ENCODE measurements at places on chromosomes 4 and X. TPM values are rescaled to one million over a fixed set of nuclear protein-coding genes. Genes with fewer than 3 reads are reported as not detected.

- H3K36me3 ChIP-seq: no peaks in the 10 kb centered on the region
- no peak overlapping the region for H3K27ac ChIP-seq
- DNase-seq: no peak
- no peaks in the 10 kb centered on the region for H3K27me3 ChIP-seq
- H3K4me1 ChIP-seq: no peaks in the 10 kb centered on the region
Measured at GRCh38 chr4:93132631-93133030, 695.9 kb upstream of the ATOH1 start.

DNA sequence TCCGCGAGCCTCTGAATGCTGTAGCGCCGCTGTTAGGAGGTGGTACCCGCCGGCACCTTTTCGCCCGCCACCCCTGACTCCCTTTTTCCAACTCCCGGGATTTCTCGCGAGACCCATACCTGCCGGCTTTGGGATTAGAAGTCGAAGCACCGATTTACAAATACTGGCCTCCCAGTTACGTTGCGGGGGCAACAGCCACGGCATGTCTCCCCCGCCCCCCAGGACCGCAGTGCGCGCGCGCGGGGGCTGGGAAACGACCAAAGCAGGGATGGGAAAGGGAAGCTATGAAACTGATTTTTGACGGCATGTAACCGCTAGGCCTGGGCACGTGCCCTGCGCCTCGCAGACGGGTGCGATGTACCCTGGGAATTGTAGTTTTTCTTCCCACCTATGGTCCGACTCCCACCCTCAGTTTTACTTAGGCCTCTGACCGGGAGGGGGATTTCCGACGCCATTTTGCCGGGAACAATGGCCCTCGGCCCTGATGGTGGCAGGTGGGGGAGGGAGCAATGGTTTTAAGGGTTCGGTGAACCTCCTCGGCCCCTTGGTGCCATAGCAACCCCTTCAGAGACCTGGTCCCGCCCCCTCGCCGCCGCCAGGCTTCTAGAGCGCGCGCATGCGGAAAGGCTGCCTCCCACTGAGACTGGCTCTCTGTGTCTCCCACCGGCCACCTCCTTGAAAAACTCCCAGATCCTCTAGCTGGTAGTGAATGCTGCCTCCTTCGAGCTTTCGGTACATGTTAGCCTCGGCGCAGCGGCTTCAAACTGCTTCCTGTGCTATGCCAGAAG lies 772 bp upstream of the WNK3 start:
- H3K27ac ChIP-seq: peak overlapping the region; percentile 80
- peak overlapping the region; percentile 52 for H3K4me3 ChIP-seq
- DNase-seq: peak; percentile 53
- no peaks in the 10 kb centered on the region for H3K27me3 ChIP-seq

DNA sequence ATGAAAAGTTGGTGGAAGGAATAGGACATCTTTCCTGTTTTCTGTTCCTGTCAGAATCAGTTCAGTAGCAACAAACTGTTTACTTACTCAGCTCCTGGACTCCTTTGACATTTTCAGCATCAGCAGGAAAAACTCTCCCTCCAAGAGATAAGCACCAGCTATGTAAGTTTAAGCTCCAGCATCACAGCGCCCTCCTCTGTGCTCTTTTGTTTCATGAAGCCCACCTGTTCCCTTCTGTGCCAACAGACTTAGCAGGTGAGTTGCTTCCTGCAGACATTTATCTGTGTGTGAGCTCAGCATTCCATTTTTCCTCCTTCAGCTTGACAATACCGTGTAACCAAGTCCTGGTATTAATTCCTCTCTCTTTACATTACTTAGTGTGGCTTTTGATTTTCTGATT lies 644.1 kb upstream of the AGA start:
- no peak overlapping the region for H3K27ac ChIP-seq
- H3K4me1 ChIP-seq: no peaks in the 10 kb centered on the region
- peak; percentile 50 for DNase-seq
- H3K36me3 ChIP-seq: no peaks in the 10 kb centered on the region
- H3K27me3 ChIP-seq: no peaks in the 10 kb centered on the region

GRCh38 chrX:13059637-13060499 lies 15.4 kb upstream of the FAM9C start:
- H3K4me3 ChIP-seq: no peak overlapping the region
- peak; percentile 42 for DNase-seq
- H3K27me3 ChIP-seq: no peaks in the 10 kb centered on the region
- no peaks in the 10 kb centered on the region for H3K36me3 ChIP-seq
- H3K27ac ChIP-seq: peak overlapping the region; percentile 20

PLAC1 gene
- polyA plus RNA-seq: 0.04 TPM

DNA sequence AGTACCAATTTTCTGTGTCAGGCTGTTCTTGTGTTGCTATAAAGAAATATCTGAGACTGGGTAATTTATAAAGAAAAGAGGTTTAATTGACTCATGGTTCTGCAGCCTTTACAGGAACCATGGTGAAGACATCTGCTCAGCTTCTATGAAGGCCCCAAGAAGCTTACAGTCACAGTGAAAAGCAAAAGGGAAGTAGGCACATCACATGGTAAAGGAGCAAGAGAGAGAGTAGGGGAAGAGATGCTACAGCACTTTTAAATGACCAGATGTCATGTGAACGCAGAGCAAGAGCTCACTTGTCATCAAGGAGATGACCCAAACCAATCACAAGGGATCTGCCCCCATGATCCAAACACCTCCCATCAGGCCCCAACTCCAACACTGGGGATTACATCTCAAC lies 174.3 kb downstream of the ATP10D start:
- no peaks in the 10 kb centered on the region for H3K4me1 ChIP-seq
- no peaks in the 10 kb centered on the region for H3K36me3 ChIP-seq
- no peak overlapping the region for H3K27ac ChIP-seq
- DNase-seq: no peak
- H3K4me3 ChIP-seq: no peak overlapping the region

- H3K27ac ChIP-seq: no peak overlapping the region
- H3K27me3 ChIP-seq: no peaks in the 10 kb centered on the region
Measured at GRCh38 chr4:47075919-47076318, 44.6 kb downstream of the GABRB1 start.

MAMLD1 gene
- 3.8 TPM for polyA plus RNA-seq

DNA sequence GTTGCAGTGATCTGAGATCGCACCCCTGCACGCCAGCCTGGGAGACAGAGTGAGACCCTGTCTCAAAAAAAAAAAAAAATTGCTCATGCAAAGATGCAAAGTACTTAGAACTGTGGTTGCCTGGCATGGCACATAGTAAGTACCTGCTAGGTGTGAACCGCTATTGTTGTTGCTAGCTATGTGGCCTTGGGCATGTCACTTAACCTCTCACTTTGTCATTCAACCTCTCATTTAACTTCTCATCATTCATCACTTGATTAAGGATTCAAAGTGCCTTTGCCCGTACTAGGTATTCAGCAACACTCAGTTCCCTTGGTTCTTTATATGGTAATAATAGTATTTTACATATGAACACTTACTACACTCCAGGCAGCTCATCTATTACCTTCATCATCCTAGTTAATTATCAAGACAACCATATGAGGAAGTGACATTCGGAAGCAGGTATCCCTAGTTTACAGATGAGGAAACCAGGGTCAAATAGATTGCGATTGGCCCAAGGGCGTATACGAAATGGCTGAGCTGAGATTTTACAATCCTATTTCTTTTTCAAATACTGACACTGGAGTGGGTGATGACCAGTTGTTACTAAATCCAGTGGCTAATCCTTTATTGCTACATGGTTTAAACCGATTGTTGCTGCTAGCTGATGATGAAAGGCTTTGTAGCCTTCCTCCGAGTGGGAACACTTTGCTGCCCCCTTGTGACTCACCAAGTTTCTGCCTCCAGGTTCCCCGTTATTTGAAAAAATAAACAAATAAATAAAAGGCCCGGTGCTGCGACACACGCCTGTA lies 28.8 kb upstream of the SOWAHD start:
- no peaks in the 10 kb centered on the region for H3K36me3 ChIP-seq
- peak; percentile 35 for DNase-seq
- no peak overlapping the region for H3K27ac ChIP-seq
- H3K4me1 ChIP-seq: no peaks in the 10 kb centered on the region

ARHGAP24 gene
- polyA plus RNA-seq: 6.7 TPM

- H3K36me3 ChIP-seq: peaks cover 72% of the 10 kb centered on the region
- no peak overlapping the region for H3K4me3 ChIP-seq
- H3K4me1 ChIP-seq: peaks cover 30% of the 10 kb centered on the region
- H3K27ac ChIP-seq: no peak overlapping the region
Measured at GRCh38 chr4:2929469-2929868, 33.7 kb downstream of the NOP14 start.

- H3K36me3 ChIP-seq: no peaks in the 10 kb centered on the region
- H3K27me3 ChIP-seq: no peaks in the 10 kb centered on the region
- H3K4me1 ChIP-seq: no peaks in the 10 kb centered on the region
- no peak overlapping the region for H3K27ac ChIP-seq
- no peak overlapping the region for H3K4me3 ChIP-seq
Measured at GRCh38 chr4:118904935-118905334, 16.3 kb downstream of the SYNPO2 start.

DNA sequence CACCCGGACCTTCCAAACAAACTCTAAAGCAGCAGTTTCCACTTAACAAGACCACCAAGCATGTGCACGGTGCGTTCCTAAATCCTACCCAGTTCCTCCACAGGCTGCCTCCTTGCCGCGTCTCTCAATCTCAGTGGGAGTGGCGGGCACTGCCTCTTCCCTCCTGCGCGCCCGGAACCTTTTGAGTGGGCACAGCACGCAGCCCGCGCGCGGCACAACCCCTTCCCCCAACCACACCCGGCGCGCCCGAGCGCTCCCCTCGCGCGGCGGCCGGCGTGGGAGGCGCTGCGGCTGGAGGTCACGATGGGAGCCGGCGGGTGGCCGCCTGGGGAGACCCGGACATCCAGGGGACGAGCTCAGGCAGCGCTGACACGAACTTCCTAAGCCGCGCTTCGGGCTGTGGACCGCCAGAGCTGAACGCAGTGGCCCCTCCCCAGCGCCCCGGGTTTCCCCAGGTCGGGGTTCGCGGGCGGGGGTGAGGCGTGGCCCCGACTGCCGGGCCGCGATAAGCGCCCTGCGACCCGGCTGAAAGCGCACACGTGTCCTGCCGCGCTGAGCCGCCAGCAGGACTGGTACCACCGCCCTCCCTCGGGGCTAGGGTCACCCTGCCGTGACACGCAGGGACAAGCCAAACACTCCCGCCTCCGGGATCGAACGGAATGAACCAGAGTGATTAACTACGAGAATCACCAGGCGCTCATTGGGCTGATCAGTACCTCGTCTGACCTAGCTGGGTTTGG lies at the start of gene ABCG2:
TSS of gene ABCG2 (minus strand) at position 151 of the 740 bp plus-strand sequence. CDS start 18,644 bp downstream, outside the sequence.
- no peaks in the 10 kb centered on the region for H3K36me3 ChIP-seq
- H3K27me3 ChIP-seq: no peaks in the 10 kb centered on the region
- peak; percentile 69 for DNase-seq
- H3K4me3 ChIP-seq: peak within 1 kb of the TSS; percentile 51
- peak within 1 kb of the TSS; percentile 29 for H3K27ac ChIP-seq

GRCh38 chr4:174318829-174319764 lies 35.4 kb downstream of the CEP44 start:
- peaks cover 3% of the 10 kb centered on the region for H3K36me3 ChIP-seq
- no peaks in the 10 kb centered on the region for H3K4me1 ChIP-seq
- peak; percentile 7 for DNase-seq
- no peak overlapping the region for H3K27ac ChIP-seq
- H3K27me3 ChIP-seq: no peaks in the 10 kb centered on the region

TMEM31 gene
- polyA plus RNA-seq: 0.43 TPM

- DNase-seq: no peak
- H3K4me3 ChIP-seq: no peak overlapping the region
- H3K27ac ChIP-seq: no peak overlapping the region
- H3K36me3 ChIP-seq: no peaks in the 10 kb centered on the region
- no peaks in the 10 kb centered on the region for H3K4me1 ChIP-seq
Measured at GRCh38 chr4:110071466-110071865, 126.9 kb downstream of the ELOVL6 start.

ALAS2 gene
- polyA plus RNA-seq: 15.6 TPM

DNA sequence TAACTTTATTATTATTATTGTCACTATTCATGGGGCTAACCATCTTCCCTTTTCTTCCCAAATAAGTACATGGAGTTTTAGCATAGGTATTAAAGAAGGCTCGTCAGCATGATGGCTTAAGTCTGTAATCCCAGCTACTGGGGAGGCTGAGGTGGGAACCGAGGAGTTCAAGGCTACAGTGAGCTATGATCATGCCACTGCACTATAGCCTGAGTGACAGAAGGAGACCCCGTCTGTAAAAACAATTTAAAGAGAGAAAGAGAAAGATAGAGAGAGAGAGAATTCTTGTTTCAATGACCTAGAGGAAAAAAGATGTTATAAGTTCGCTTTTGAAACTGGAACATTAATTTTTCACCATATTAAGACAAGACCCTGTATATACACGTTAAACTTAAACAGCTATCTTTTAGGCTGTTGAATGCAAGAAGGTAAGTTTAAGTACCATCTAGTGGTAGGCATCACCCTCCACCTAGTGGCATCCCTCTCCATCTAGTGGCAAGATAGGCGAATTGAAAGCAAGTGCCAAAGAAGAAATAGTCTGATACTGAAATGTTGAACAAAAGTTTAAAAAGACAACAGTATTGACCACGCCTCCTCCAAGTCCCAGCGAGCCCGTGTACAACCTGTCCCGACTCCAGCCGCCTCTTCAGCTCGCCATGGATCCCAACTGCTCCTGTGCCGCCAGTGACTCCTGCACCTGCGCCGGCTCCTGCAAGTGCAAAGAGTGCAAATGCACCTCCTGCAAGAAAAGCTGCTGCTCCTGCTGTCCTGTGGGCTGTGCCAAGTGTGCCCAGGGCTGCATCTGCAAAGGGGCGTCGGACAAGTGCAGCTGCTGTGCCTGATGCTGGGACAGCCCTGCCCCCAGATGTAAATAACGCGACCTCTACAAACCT lies 26.0 kb upstream of the YTHDC1 start:
- DNase-seq: peak; percentile 73
- H3K4me1 ChIP-seq: no peaks in the 10 kb centered on the region
- H3K27me3 ChIP-seq: no peaks in the 10 kb centered on the region
- H3K36me3 ChIP-seq: no peaks in the 10 kb centered on the region
- peak overlapping the region; percentile 42 for H3K4me3 ChIP-seq

DNA sequence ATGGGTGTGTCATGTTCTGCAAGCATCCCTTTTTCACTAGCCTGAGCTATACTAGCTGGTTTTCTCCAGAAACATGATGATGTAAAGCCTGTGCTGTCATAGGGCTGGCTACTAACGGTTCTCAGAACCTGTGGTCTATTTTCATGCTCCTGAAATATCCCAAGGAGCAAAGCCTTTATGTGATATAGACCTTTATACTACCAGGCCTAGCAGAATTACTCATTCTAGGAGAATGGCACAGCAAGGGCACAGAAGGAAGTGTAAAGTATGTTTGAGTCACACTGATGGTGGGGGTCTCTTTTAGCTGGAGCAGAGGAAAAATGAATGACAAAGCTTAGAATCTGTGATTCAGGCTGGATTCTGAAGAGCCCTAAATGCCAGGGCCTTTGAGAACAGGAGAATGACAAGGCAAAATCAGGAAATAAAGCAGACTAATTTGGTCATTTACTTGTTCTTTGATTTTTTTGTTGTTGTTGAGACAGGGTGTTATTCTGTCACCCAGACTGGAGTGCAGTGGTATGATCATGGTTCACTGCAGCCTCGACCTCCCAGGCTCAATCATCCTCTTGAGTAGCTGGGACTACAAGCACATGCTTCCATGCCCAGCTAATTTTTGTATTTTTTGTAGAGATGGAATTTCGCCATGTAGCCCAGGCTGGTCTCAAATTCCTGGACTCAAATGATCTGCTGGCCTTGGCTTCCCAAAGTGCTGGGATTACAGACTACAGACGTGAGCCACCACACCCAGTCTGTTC lies 11.8 kb downstream of the TCEAL1 start:
- no peak overlapping the region for H3K27ac ChIP-seq
- H3K27me3 ChIP-seq: no peaks in the 10 kb centered on the region
- no peaks in the 10 kb centered on the region for H3K4me1 ChIP-seq
- DNase-seq: no peak
